ENCODE measurements at places on chromosomes 4 and X.

DNA sequence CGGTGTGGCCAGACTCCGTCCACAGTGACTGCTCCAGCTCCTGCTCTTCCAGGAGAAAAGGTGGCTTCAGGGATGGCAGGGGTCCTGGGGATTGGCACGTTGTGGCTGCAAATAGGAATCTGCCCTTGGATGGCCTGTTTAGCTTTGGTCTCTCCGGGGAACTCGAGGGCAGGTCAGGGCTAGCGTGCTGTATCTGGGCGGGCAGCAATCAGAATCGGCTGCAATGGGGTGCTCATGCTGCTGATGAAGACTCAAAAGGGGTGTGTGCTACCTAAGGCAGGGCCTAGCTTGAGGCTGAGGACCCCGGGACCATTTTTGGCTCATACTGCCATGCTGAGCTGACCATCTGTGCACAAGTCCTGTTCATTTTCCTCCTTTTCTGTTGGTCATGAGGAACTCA is 51.3 kb downstream of the RGS12 start:
- H3K4me1 ChIP-seq = peaks cover 17% of the 10 kb centered on the region
- DNase-seq = no peak
- no peaks in the 10 kb centered on the region for H3K27me3 ChIP-seq
- H3K36me3 ChIP-seq = no peaks in the 10 kb centered on the region
- no peak overlapping the region for H3K27ac ChIP-seq
- no peak overlapping the region for H3K4me3 ChIP-seq

GRCh38 chr4:14233126-14233525 is 605.6 kb upstream of the BOD1L1 start:
- H3K27ac ChIP-seq = no peak overlapping the region
- H3K4me3 ChIP-seq = no peak overlapping the region
- no peaks in the 10 kb centered on the region for H3K4me1 ChIP-seq
- H3K27me3 ChIP-seq = no peaks in the 10 kb centered on the region

DNA sequence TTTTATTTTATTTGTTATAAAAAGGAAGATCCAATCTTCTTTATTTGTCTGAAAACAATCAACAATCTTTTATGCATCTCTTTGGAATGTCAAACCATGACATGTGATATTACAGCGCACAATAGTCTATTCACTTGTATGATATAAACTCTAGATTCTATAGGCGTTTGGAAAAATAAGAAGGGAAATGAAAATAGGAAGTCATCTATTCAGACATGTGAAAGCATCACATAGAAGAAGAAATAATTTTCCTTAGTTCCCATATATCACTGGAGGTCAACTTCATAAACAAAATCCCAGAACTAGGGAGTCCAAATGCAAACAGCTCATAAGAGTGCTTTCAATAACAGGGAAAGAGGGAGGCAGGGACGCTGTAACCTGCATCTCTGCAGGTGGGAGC is 139.5 kb upstream of the RASGEF1B start:
- no peak for DNase-seq
- no peaks in the 10 kb centered on the region for H3K36me3 ChIP-seq
- no peak overlapping the region for H3K27ac ChIP-seq
- H3K27me3 ChIP-seq = no peaks in the 10 kb centered on the region

GRCh38 chrX:149032449-149032848 is 472.7 kb downstream of the IDS start:
- no peak for DNase-seq
- no peaks in the 10 kb centered on the region for H3K27me3 ChIP-seq
- H3K4me3 ChIP-seq = no peak overlapping the region
- H3K27ac ChIP-seq = no peak overlapping the region
- H3K36me3 ChIP-seq = no peaks in the 10 kb centered on the region

- no peaks in the 10 kb centered on the region for H3K27me3 ChIP-seq
- no peak for DNase-seq
- H3K4me3 ChIP-seq = no peak overlapping the region
These were observed 10.3 kb downstream of the MPP1 start for GRCh38 chrX:154795016-154795415.

DNA sequence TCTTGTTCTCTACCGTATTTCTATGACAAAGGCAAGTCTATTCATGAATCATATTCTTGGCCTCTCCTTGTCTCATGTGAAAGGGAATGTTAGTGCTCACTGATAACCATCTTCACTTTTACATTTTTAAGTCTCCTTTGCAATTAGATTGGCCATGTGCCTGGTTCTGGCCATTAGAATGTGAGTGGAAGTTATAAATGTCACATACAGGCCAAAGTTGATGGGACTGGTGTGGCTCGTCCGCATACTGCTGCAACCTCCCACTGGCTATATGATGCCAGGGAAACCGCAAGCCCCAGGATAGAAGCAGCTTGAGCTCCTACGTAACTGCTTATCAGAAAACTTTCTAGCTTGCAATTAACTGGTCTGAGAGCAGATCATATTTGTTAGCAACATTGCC is 86.1 kb downstream of the MAGEC1 start:
- H3K27me3 ChIP-seq = no peaks in the 10 kb centered on the region
- DNase-seq = no peak
- no peak overlapping the region for H3K4me3 ChIP-seq
- no peak overlapping the region for H3K27ac ChIP-seq

- no peaks in the 10 kb centered on the region for H3K36me3 ChIP-seq
- no peak overlapping the region for H3K27ac ChIP-seq
- no peaks in the 10 kb centered on the region for H3K27me3 ChIP-seq
- no peak overlapping the region for H3K4me3 ChIP-seq
- DNase-seq = no peak
- no peaks in the 10 kb centered on the region for H3K4me1 ChIP-seq
These were observed 459.0 kb downstream of the PDGFC start for GRCh38 chr4:156512622-156513021.

DNA sequence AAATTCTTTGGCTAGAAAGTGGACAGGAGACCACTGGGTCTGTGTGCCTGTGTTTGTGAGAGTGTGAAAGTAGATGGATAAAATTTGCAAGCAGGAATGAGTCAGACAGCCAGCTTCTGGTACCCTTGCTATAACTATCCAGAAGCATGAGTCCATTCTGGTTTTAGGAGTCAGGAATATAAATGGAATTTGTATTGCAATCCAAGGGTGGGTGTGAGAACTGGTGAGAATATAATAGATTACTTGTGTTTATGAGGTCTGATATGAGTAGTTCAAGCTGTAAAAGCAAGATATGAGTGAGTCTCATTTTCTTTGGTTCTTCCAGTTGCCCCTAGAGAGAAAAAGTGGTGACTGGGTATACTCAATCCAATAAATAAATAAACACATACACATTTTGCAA is 212.7 kb upstream of the TAPT1 start:
- DNase-seq = no peak
- no peak overlapping the region for H3K4me3 ChIP-seq
- H3K4me1 ChIP-seq = no peaks in the 10 kb centered on the region
- H3K36me3 ChIP-seq = no peaks in the 10 kb centered on the region

DNA sequence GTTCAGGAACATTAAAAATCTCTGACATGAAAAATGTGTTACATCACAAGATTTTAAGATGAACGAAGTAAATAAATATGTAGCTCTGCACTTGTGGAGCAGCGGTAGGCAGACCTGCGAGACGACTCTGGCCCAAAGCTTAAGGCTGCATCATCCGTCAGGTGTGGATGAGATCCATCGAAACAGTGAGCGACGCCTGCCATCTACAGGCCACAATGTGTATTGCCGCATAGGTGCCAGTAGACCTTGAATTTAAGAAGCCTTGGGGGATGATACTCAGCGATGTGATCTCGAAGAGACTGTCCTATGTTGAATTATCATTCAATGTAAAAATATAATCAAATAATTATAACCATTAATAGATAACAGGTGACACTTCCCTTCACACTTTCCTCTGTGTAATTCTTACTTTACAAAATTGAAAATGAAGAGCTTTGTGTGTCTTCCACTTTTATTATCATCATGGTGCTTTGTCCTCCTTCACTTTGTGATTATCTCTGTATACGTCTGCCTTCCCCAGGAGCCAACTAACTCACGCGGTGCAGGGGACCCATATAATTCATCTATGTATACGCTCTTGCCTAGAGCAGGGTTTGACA is 851.0 kb downstream of the RAB28 start:
- no peaks in the 10 kb centered on the region for H3K4me1 ChIP-seq
- H3K4me3 ChIP-seq = no peak overlapping the region
- no peak overlapping the region for H3K27ac ChIP-seq
- no peaks in the 10 kb centered on the region for H3K27me3 ChIP-seq
- no peaks in the 10 kb centered on the region for H3K36me3 ChIP-seq

DNA sequence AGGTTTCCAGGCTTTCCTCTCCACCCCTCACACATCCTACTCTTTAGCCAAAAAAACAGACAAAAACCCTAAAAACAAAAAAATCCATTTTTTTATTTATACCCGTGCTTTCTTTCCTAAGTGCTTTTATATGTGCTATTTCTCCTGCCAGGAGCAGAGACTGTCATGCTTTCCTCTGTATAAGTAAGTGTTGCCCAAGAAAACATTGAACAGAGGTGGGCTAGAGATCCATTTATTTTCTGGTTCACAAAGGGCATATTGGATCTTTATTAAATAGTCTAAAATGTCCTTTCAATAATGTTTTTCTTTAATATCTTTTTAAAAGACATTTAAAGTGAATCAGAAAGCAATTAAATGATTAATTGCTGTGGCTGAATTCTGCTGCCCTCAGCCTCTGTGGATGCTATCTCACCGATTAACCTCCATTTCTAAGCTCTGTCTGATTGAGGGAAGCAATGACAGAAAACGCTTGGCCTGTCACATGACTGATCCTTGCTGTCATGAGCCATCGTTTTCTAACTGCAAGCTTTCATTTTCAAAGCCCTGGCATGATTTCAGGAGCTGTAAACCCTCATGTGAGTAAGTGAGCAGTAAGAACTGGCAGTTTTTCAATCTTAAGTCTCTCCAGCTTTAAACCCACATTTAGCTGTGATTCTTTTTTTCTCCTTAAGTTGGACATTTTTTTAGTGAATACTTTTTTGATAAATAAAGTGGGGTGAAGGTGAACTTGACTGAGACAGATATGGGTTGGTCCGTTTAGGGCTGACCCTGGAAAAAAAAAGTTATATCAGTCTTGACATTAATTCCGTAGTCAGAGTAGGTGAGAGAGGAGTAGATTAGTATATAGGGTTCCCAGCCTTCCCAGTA is 180.7 kb upstream of the PGRMC2 start:
- no peaks in the 10 kb centered on the region for H3K36me3 ChIP-seq
- H3K27me3 ChIP-seq = no peaks in the 10 kb centered on the region
- no peak overlapping the region for H3K4me3 ChIP-seq
- H3K27ac ChIP-seq = no peak overlapping the region

GRCh38 chr4:168220893-168221292 is 97.7 kb downstream of the DDX60 start:
- H3K4me1 ChIP-seq = no peaks in the 10 kb centered on the region
- H3K27ac ChIP-seq = no peak overlapping the region
- DNase-seq = no peak
- no peaks in the 10 kb centered on the region for H3K27me3 ChIP-seq
- H3K4me3 ChIP-seq = no peak overlapping the region
- peaks cover 5% of the 10 kb centered on the region for H3K36me3 ChIP-seq

GRCh38 chr4:115678425-115678941 is 565.1 kb upstream of the NDST4 start:
- H3K27me3 ChIP-seq = no peaks in the 10 kb centered on the region
- H3K4me3 ChIP-seq = no peak overlapping the region
- H3K36me3 ChIP-seq = no peaks in the 10 kb centered on the region
- no peaks in the 10 kb centered on the region for H3K4me1 ChIP-seq
- no peak overlapping the region for H3K27ac ChIP-seq
- DNase-seq = no peak

- H3K36me3 ChIP-seq = no peaks in the 10 kb centered on the region
- H3K4me3 ChIP-seq = no peak overlapping the region
- no peaks in the 10 kb centered on the region for H3K27me3 ChIP-seq
These were observed 7.7 kb downstream of the SASH3 start for GRCh38 chrX:129787336-129788055.

DNA sequence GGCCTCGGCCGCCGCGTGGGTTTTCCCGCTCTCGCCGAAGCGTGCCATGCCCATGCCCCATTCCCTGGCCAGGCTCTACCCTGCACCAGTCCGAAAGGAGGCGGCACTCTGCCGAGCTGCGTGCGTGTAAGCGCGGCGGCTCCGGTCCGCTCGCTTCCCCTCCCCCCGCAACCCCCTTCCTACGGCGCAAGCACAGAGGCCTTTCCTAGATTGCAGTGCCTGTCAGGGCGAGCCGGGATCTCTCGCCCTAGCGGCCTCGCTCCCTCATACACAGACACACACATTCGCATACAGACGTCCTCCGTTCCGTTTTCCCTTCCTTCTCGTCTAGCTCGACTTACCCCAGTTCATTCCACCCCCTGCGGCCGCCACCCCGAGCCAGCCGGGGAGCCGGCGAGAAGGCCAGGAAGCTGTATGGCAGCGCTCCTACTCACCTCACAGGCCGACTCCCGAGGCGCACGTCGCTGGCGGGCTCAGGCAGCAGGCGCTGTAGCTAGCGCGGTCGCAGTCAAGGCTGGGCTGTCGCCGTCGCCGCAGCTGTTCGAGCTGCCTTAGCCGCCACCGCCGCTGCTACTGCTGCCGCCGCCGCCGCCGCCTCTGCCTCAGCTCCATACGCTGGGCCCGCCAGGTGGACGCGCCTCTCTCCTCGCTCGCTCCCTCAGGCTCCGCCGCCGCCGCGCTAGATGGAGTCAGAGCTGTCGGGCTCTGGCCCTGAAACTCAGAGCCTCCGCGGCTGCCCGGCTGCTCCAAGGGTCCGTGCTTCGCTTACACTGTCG is 615 bp downstream of the NEXMIF start:
- no peaks in the 10 kb centered on the region for H3K36me3 ChIP-seq
- peak overlapping the region; percentile 13 for H3K4me3 ChIP-seq
- peak overlapping the region; percentile 78 for H3K27ac ChIP-seq
- DNase-seq = peak; percentile 76
- H3K4me1 ChIP-seq = no peaks in the 10 kb centered on the region

Data from body of pancreas (tissue), 4 donors.